Cerebellar nuclear complex (tissue), 1 donor: ENCODE measurements at places on chromosomes 5 and 9.

DNA sequence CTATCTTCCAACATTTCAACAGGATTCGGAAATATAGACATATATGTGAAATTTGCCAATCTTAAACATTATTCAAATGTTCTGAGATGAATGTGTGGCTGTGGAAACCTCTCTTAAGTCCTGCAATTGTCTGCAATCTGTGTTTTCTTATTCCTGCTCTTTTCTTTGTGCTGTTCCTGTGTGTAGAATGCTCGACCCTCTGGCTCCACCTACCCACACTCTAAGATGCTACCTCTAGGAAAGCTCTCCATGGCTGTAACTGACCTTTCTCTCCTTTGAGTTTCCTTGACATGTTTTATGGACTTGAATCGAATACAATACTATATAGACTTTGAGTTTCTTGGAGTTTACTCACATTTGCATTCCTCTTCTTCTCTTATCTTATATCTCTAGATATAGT lies 120.6 kb upstream of the ASTN2 start:
- peak; percentile 15 for DNase-seq

DNA sequence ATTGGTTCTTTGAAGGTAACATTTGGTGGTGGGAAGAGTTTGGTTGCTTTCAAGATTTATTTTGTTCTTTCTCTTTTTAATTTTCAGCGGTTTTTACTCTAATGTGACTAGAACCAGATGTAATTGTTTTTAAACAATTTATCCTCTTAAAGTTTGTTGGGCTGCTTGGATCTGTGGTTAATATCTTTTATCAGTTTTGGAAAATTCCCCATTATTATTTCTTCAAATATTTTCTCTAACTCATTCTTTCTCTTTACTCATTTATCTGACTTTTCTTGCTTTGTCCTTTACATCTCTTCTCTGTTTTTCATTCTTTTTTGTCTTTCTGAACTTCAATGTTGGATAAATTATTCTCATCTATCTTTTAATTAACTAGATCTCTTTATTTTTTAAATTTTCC lies 29.9 kb downstream of the FCHO2 start:
- DNase-seq: no peak

DNA sequence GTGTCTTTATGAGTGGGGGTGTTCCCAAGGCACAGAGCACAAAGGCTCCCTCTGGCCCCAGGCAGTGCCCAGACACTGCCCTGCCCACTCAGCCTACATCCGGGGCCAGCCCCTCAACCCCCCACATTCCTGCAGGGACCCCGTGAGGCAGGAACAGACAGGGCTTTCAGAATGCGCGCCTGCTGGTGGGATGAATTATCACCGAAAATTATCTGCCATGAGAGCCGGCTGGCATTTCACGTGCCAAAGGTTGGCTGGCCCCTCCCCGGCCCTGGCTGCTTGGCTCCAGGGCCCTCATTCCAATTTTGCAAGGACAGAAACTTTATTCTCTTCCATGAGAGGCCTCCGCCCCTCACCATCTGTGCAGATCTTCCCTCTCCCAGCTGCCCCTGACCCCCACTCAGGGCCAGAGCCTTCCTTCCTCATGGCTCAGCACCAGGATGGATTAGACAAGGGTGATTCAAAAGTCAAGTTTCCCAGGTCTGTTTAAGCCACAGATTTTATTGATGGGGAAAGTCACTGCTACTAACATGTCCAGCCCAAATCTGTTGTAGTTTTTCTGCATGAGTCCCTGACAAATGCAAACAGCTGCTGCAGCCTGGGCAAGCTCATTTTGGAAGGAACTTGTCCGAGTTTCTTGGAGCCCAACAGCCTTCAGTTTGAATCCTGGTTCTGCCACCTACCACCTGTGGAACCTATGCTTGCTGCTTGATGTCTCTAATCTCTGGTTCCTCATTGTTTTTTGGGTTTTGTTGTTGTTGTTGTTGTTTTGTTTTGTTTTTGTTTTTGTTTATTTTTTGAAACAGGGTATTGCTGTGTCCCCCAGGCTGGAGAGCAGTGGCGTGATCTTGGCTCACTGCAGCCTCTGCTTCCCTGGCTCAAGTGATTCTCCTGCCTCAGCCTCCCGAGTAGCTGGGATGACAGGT lies 32.3 kb upstream of the WDR38 start:
- no peak for DNase-seq

- no peak for DNase-seq
These were observed 21.3 kb downstream of the CCDC69 start for GRCh38 chr5:151202381-151203139.

DNA sequence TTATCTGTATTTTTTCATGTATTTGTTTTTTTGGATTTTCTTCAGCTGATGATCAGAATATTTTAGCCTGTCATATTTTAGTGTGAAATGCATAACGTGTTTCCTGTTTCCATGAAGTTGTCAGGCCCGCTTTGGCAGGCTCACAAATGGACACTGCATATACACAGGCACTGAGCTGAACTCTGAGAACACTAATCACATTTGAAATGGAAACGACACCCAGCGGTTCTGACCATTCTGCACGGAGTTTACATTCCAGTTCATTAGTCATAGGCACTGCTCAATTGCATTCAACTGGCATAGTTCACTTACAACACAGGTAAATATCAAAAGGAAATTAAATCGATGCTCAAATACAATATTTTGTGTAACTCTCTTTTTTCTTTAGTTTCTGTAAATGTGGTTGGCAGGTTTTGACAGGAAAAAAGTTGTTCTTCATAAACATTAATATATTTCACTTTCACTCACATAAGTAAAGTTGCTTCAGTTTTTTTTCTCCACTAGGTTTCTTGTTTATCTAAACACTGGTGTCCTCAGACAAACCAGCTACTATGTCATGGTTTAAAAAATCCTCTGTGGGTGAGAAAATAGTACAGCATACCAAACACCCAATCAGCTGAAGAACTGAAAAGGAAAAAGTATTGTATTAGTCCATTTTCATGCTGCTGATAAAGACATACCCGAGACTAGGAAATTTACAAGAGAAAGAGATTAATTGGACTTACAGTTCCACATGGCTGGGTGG lies 559.0 kb upstream of the DAP start:
- DNase-seq: no peak

DNA sequence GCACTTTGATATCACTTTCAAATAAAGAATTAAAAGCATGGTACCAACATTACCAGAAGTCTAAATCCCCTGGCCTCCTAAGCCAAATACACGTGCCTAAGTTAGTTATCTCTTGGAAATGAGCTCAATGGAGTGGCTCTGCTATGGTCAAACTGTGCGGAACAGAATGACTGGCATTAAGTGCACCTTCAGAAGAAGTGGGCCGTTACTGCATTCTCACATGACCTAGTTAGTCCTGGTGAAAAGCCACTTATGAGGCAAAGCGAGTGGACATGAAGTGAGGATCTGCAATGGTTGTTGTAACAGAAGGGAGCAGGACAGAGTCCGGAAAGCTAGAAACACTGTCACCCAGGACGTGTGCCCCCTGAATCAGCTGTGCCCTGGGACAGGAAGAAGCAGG lies 633.1 kb downstream of the IRX1 start:
- no peak for DNase-seq

- DNase-seq: no peak
These were observed 34.8 kb downstream of the FGD3 start for GRCh38 chr9:92982130-92982529.

GRCh38 chr5:60960591-60960990 lies 15.6 kb downstream of the NDUFAF2 start:
- no peak for DNase-seq

DNA sequence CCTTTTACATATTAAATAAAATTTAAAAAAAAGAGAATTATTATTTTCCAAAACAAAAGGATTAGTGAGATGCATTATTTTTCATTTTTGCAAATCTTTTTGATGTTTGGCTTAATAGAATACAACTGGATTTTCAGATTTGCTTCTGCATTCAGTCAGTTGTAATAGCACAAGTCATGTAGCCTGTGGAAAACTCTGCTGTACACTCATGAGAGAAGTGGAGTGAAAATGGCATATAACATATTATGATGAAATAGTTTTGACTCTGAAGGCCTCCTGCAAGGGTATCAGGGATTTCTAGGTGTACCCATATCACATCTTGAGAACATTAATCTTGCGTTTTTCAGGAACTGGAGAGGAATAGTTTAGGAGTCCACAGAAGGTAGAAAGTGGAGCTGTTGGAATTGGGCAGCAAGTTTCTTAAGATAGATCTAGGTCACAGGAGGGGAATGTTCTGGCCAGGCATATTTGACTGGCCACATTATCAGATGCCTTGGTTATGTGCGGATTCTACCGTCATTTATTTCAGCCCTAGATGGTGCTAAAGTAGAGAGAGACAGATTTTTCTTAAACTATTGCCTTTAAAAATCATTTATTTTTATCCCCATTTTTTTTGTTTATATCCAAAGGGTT lies 16.4 kb downstream of the LNPEP start:
- no peak for DNase-seq

DNA sequence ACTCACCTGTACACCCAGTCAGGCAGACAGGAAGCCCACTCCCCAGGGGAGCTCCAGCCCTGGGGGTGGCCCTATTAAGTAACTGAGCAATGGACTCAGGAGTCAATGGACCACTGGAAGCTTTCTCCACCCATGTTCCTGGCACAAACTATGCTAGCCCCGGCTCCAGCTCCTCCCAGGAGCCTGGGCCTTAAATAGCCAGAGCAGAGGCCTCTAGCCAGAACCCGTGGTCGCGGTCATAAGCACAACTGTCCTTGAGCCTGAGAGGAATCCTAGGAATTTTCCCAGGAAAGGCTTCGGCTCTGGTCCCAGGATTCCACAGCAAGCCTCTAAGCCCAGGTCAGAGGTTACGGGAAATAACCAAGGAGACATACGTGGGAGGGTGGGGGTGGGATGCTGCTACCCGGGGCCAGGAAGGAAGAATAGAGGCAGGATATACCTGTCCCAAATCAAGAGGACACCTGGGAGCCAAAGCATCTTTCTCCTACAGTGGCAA lies 5.5 kb downstream of the SEPTIN8 start:
- no peak for DNase-seq

- no peak for DNase-seq
These were observed 180.9 kb downstream of the MAPKAP1 start for GRCh38 chr9:125525921-125526631.
